T-helper 17 cell (primary cell): ENCODE measurements at places on chromosomes 1 and 21. TPM values are rescaled to one million over a fixed set of nuclear protein-coding genes. Genes with fewer than 3 reads are reported as not detected.

The FCRL5 gene
- 3.2 TPM for total RNA-seq

The PEX10 gene
- 7.3 TPM for total RNA-seq

The AK5 gene
- 2.7 TPM for total RNA-seq

The LCE2C gene
- total RNA-seq = not detected

The RAD54L gene
- 0.72 TPM for total RNA-seq

The TIPRL gene
- 17.5 TPM for total RNA-seq

The GPX7 gene
- total RNA-seq = 13.9 TPM

The S100A7 gene
- total RNA-seq = not detected
